ENCODE measurements at places on chromosomes 5 and 9.

- DNase-seq, result no peak
These were observed 60.5 kb upstream of the EDIL3 start for GRCh38 chr5:84445049-84445685.

DNA sequence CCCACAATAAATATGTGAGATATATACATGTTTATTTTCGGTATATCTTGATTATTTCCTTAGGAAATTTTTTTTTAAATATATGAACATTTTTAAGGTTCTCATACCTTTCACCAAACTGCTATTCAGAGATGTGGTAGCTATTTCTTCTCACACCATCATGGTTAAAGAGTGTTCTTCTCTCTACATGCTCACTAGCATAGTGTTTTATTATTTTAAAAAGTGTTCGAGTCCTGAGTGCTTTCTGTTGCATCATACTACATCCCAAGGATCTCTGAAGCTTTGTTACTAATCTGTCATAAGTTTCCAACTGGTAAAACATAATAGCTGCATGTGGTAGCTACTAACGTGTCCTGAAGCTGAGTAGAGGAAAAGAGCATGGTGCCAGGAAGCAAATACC lies 177.4 kb upstream of the GLRA1 start:
- no peak for DNase-seq

DNA sequence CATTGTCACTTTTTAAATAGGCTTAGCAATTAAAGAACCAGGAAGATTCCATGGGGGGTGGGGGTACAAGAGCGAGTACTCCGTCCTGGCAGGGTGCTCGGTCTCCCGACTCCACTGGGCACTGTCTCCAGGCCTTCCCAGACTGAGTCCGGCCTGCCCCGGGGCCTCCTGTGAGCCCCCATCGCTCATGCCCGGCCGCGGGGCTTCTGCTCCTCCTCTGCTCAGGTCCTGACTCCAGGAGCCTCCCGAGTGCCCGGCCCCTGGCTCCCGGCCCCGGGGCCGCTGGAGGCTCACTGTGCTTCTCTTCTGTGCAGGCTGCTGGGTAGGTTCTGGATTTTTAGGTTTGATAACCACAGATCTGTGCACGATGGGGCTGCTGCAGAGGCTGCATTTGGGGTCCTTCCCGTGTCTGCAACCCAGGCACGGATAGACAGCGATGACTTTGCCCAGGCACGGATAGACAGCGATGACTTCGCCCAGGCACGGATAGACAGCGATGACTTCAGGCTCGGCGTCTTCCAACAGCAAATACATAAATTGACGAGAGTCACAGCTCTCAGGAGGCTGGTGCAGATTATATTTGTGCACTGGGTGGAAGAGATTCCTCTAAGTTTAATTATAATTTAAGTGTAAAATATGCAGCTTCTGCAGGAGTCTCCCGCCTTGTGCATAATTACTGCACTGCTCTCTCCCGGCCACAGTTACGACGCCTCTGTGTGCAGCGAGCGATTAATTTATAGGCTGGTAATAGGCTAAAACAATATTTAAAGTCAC lies 74.8 kb upstream of the RXRA start:
- no peak for DNase-seq

DNA sequence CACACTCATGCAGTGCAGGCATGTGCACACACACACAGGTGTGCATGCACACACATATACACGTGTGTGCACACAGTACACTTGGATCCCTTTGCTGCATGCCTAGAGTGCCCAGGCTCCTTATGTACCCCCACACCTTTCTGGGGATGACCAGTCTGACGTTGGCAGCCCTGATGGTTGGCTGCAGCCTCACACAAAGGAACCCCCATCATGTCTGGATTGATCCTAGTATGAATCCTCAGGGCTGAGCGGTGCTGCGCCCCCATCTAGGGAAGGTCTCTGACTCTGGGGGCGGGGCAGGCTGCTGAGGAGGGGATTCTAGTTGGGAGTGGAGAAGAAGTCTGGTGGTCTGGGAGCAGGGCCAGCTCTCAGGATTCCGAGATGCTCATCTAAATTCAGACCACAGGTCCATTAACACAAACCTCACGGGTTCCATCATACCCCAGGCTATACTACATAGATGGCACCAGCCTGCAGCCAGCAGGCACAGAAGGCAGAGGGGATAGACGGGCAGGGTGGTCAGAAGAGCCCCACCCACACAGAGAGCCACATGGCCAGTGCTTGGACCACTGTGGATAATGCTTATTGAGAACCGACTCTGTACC lies 50.5 kb upstream of the OLFM1 start:
- DNase-seq, result no peak

DNA sequence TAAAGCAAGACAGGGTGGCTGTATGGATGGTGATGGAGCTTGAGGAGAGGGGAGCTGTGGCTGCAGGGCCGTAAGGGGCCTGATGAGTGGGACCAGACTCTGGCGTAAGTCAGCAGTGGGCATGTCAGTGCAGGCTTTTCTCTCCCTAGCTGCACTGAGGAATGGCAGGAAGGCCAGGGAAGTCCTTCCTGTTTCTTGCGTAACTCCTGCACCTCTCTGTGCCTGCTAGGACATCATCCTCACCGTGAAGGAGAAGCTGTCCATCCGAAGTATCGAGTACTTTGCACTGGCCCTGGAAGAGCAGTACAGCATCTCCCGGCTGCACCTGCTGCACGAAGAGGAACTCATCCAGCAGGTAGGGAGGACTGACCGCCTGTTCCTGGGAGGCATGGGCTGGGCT lies 24.1 kb upstream of the TRMT10B start:
- no peak for DNase-seq

DNA sequence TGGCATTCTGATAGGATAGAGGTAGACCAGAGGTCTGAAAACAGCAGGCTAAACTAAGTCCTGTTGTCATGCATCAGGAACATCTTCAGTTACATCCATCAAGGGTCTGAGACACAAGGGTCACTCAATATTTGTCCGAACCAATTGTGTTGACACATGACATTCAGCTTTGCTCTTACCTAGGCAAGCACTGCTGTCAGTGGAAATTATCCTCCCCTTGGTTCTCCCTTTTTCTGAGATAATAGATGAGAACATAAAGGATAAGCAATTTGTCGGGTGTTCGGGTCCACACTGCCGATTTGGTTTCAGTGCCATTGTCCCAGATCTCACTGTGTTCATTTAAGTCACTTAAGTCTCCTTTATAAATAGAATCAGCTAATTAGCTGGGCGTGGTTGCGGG lies 148.3 kb upstream of the MSX2 start:
- DNase-seq, result no peak
